Stimulated activated CD4-positive, alpha-beta T cell treated with anti-CD3 and anti-CD28 coated beads, Interleukin-15, amount 100 ng/mL, for 1 hour (primary cell): ENCODE measurements at places on chromosomes 4 and X.

DNA sequence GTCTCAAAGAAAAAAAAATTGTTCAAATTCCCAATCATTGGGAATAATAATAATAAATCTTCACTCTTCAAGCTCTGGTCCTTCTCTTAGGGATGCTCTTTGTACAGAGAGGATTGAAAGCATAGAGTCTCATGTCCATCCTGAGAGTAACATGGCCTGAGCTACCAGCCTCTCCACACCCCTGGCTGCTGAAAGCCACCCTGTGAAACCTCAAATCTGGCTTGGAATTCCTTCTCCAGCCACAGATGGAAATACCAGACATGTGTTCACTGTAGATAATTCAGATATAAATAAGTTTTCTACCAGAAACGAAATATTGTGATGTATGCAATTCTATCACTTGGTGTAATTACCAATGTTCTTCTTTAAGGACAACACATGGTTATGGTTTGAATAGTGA lies 140.6 kb downstream of the ARSF start:
- no peak for DNase-seq

- DNase-seq: no peak
These were observed 314.3 kb upstream of the FGF13 start for GRCh38 chrX:139025816-139026215.

DNA sequence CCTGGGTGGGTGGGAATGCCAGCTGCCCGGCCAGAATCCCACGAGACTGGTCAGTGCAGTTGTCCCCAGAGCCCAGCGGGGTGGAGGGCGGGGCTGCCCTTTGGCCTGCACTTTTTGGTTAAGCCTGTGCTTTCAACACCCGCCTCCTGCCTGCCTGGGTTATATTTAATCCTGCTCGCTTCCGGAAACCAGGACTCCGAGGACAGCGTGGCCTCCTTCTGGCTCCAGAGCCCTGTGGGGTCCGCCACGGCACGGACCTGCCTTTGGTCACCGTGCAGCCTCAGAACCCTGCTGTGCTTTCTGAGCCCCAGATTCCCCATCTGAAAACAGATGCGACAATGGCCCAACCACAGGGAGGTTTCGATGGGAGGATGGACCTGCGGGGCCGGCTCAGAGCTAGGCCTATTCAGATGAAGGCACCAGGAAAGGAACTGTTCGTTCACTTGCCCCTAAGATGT lies 29.4 kb upstream of the KIAA0232 start:
- DNase-seq: no peak

- DNase-seq: no peak
These were observed 68.6 kb downstream of the ENPEP start for GRCh38 chr4:110544594-110544993.

GRCh38 chr4:150593996-150594395 lies 12.0 kb downstream of the MAB21L2 start:
- no peak for DNase-seq

DNA sequence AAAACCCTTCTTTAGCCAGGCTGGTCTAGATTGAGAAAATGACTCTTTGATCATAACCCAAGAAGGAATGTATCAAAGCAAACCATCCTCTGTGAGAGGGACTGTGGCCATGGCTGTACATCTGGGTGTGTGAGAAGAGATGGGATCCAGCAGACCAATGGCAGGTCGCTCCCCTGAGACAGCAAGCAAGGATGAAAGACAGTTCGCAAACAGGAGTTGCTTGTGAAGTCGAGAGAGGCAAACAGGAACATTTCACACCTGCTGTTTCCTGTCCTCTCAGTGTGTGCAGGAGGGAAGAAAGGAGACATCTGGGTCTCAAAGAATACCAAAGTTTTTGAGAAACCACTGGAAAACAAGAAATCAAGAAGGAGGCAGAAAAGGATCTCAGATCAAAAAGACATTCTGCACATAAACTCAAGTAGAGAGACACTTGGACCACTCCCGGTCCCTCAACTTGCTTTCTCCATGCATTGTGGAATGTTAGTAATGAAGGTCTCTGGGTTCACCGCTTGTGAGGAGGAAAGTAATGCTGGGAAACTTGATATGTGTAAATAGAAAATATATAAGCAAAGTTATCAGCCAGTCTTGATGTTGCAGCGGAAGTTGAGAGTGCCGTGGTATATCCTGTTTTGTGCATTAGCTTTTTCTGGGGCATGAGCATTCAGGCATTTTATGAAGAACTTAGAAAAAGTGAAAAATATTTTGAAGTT lies 327.5 kb downstream of the BMPR1B start:
- no peak for DNase-seq

DNA sequence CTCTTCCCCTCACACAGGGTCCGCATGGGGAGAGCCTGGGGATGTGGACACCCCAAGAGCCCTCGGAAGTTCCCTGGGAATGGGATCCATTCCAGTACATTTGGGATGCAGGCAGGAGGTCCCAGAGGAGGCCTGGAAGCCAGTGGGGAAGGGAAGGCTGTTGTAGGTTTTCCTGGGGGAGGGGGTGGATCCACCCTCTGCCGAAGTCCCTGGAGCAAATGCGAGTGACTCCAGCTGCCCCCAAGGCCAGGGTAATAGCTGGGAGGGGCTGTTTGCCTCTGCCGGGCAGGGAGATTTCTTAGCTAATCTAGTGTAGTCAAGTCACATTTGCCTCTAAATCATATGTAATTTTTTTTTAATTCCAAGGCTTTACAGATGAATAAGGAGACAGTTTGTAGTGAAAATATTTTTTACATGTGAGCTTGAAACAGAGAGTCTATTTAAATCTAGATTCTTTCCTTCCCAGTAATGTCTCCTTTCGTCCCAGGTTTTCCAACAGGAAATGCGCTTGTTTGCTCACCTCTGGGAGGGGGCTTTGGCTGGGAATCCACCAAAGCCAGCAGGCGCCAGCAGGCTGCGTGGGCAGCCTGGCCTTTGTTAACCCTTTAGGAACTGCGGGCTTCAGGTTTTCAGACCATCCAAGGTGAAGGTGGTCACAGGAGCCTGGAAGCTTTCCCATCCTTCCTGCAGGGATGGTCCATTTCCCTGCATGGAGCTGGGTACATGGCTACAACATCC lies 26.8 kb downstream of the SH3TC1 start:
- DNase-seq: no peak

DNA sequence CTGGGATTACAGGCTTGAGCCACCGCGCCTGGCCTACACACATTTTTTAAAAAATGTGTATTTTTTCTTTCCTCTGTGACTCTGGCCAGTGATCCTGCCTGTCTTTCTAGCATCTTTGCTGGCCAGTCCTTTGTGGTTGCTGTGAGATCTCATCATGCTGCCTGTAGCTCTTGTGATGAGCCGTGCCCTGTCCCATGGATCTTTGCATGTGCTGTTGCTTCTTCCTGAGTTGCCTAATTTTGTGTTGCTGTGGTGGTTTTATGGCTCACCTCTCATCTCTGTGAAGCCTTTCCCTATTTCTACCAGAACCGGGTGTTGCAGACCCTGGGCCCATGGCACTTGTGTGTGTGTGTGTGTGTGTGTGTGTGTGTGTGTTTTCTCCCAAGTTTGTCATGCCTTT lies 8.3 kb downstream of the NSD2 start:
- no peak for DNase-seq

DNA sequence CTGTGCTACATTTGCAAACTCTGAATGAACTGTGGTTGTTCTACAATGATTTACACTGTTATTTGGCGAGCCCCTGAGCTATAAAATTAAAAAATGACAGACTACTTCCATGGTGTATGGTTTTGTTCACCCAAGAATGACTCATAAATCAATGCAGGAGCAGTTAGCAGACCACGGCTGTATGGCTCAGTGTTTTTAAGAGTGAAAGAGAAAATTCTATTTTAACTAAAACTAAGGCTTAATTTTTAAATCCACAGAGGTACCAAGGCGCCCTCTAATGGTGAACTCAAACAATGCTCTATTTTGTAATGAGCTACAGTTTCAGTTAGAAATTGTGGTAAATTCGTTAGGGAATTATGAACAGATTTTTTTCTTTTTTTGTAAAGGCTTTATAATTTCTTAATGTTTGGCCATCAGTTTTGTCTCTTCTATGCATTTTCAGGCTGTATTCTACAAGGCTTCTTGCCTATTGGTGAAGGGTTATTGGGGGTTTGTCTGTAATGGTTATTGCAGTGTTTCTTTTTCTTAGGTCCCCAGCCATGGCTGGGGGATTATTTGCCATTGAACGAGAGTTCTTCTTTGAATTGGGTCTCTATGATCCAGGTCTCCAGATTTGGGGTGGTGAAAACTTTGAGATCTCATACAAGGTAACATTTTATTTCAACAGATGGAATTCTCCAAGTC lies 32.5 kb downstream of the HMGB2 start:
- no peak for DNase-seq
